ENCODE measurements at places on chromosomes 16 and 17.

GRCh38 chr17:82611140-82612058, 36.8 kb downstream of the WDR45B start:
- no peak for DNase-seq

DNA sequence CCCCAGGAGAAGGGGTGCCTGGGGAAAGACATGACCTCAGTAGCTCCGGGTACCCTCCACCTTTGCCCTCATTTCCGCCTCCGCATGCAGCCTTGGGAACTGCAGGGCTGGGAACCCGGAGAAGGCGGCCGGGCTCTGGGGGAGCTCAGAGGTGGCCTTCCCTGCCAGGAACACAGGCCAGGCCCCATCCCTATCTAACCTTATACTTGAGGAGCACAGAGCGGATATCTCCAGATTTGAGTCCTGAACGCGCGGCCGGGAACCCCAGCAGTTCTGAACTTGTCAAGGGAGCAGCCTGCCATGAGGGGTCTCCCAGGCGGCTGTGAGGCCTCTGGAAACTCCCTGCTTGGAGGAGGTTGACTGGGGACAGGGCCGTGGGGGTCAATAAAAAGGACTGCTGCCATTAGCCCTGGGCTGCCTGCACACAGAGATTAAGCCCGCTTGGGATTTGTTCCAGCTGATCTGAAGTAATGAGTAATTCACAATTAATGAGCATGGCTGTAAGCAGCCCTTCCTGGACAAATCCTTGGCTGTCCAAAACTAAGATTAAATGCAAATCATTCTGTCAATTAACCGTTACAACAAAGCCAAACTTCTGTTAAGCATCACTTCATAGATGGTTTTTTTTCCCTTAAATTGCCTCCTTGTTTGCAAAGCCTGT, 26.3 kb upstream of the METRNL start:
- no peak for DNase-seq

DNA sequence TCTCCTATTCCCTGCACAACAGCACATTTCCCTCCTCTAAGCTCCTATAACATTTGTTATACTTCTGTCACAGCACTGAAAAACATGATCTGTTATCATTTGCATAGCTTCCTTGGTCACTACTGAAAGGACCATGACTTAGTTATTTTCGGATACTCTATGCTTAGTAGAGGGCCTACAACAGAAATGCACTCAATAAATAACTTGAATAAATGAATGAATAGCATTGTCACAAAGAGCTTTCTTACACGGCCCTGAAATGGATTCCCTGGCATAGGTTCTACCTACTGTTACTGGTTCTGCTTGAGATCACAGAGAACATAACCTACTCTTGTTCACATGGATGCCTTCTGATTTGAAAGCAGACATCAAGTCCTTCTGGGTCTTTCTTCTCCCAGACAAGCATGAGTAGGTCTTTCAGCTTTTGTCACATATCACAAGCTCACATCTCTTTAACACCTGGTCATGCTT, 41.6 kb downstream of the MYO1D start:
- no peak for DNase-seq

DNA sequence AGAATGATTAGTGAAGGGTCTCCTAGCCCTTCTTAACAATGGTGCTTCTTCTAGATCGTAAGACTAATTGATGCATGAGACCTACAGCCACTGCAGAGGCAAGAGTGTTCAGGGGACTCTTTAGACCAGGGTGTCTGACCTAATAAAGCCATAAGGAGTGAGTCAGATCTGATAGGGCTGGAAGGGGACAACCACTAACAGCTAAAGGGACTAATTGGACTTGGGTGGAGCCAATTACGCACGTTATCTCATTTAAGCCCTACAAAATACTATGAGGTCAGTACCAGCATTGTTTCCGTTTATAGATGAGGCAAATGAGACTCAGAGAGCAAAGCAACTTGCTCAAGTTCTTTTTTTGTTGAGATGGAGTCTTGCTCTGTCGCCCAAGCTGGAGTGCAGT, 14.5 kb upstream of the RNF222 start:
- no peak for DNase-seq

DNA sequence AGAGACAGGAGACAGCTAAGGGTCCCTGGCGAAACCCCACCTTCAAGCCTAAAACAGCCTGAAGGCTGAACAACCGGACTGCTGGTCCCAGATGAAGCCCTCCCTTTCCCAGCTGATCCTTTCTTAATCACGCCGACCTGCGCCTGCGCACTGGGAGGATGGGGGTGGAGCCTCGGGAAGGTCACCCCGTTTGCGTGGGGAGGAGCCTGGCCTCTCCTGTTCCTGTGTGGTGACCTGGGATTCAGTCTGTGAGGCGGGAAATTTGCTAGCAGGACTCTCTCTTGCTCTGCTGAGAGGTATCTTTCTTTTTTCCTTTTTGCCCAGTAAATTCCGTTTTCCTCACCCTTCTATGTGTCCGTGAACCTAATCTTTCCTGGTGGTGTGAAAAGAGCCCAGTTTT, 9.6 kb downstream of the FAM20A start:
- DNase-seq, result no peak

All from skeletal muscle cell (primary cell).